Activated CD4-positive, alpha-beta T cell treated with anti-CD3 and anti-CD28 coated beads, Interleukin-2, amount 50 U/mL, for 24 hours (primary cell): ENCODE measurements at places on chromosomes 16 and 17.

DNA sequence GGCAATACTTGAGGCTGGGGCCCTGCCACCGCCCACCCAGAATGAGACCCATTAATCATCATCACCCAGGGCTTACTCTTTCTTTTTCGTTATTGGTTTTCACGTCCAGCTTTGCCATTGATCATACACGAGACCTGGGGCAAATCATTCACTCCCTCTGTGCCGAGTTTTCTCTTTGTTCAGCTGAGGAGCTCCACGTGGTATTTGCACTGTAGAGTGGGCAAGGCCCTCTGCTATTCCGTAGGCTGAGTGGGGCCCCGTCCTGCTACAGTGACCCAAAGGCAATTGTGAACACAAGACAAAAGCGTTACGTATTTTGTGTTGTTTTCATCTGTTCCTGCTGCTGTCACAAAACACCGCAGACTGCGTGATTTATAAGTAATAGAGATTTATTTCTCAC is 23.6 kb upstream of the CBX2 start:
- no peak for DNase-seq

GRCh38 chr16:50314665-50315064 is 48.3 kb downstream of the ADCY7 start:
- no peak for DNase-seq

- no peak for DNase-seq
Observed at GRCh38 chr16:57998486-57998885, 2.0 kb downstream of the ZNF319 start.

GRCh38 chr16:51450909-51451308 is 299.8 kb upstream of the SALL1 start:
- no peak for DNase-seq

GRCh38 chr17:50272711-50273653 is 1.3 kb upstream of the TMEM92 start:
- peak; percentile 7 for DNase-seq

GRCh38 chr17:37283414-37283961 is 92.3 kb upstream of the C17orf78 start:
- no peak for DNase-seq

GRCh38 chr16:31382485-31383161 is 10.5 kb upstream of the ITGAD start:
- peak; percentile 15 for DNase-seq

- DNase-seq = no peak
Observed at GRCh38 chr16:48386559-48387312, 1.5 kb upstream of the SIAH1 start.

DNA sequence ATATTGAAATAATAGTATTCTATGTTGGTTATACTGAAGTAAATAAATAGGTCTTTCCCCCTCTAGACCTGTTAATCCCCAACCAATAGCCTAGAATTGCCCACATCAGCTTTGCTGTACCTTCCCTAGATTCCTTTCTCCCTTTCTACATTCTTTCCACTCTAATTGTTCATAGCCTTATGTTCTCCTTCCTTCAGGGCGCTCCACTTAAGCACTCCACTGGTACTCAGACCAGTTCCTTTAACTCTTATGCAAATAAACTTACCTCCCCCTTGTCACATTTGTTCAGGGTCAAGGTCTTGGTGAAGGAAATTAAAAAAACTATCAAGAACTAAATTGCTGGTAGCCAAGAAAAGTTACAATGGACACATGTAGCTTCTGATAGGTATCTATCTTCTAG is 294.8 kb downstream of the UTP18 start:
- no peak for DNase-seq

DNA sequence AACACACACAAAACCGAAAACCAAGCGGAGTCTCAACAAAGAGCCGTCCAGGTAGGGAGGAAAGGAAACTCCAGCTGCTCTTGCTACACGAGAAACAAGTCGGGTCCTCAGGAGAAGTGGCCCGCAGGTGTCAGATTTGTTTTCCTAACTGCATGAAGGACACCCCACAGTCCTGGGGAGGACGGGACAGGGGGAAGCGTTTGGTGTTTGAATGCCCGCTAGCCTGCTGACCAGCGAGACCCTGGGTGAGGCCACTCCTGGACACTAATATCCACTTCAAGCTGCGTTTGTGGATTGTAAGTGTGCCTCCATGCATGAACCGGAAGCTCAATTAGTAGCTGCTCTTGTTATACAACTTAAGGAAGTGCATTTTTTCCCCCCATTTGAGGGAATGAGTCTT is 299.5 kb downstream of the MAF start:
- DNase-seq = no peak

GRCh38 chr17:69058165-69058564 is 2.6 kb downstream of the ABCA9 start:
- DNase-seq = no peak

DNA sequence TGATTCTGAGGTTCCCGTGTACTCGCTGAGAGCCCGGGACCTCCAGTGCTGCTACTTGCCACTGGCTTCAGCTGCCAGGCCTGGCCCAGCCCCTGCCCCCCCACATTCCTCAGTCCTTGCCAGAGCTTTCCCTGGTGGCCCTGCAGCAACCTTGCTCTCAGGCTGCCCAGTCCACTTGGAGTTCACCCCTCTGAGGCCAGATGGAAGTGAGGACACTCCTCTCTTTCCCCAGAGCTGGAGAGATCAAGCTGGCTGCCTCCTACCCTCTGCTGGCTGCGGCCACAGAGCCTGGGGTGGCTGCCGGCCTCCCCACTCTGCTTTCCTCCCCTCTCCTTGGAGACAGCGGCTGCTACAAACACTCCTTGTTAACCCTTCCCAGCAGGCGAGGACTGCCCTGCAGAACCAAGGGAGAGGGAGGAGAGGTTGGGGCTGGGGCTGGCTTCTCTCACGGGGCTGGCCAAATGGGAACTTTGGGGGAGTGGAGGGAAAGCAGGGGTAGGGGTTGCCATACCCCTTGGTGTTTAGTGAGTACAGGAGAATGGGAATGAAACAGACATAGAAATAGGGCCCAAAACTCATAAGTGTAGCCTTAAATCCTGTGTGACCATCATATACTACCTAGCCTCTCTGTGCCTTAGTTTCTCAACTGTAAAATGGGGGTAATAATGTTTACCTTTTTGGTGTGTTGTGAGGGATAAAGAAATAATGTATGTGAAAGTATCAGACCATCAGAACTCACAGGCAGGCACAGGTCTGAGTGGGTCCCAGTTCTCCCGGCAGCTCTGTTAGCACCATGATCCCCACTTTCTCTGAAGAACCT is at the start of gene GAS2L2:
GAS2L2 (minus strand) TSS at position 295 of the 820 bp plus-strand sequence. CDS start 389 bp downstream, outside the sequence.
- DNase-seq = no peak

- DNase-seq = no peak
Observed at GRCh38 chr16:84421938-84422220, 53.5 kb downstream of the ATP2C2 start.

GRCh38 chr16:89749637-89750036 is 28.3 kb downstream of the ZNF276 start:
- no peak for DNase-seq

DNA sequence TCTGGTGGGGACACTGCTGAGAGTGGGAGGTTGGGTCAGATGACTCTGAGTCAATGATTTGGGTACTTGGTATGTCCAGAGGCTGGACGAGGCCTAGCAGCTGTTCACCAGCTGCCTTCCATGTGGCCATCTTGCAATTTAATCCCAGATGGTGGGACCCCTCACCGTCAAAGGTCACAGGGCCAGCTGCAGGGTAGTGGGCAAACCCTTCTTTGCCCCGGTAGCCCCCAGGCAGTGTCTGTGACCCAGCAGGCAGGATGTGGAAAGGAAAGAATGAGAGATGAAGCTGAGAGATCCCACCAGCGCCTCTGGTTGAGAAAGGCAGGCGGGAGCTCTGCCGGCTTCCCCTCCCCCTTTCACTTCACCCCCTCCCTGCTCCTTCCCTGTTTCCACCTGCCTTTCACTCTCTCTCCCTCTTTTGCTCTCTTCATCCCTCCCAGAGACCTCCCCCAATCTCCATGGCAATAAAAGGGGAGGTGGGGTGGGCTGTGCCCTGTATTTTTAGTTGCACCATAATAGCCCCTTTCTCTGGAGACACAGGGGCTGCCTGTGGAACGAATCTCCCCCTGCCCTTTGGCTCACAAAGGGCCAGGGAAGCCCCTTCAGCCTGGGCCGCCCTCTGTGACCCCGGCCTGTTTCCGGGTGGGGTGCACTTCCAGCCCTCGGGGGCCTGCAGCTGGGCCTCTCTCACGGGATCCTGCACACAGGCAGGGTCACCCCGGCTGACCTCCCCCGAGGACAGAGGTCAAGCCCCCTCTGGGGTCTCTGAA is 20.2 kb downstream of the CDK5RAP3 start:
- no peak for DNase-seq

DNA sequence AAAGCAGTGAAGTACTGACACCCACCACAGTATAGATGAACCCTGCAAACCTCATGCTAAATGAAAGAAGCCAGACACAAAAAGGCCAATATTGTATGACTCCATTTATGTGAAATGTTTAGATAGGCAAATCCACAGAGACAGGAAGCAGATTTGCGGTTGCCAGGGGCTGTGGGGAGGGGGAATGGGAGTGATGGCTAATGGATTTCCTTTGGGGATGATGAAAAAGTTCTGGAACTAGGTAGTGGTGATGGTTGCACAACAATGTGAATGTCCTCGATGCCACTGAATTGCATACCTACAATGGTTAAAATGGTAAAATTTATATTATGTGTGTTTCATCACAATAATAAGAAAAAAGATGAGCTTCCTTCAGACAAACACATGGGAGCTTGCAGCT is 28.4 kb upstream of the WFIKKN2 start:
- no peak for DNase-seq

- no peak for DNase-seq
Observed at GRCh38 chr17:38982858-38983746, 15.9 kb upstream of the FBXO47 start.

DNA sequence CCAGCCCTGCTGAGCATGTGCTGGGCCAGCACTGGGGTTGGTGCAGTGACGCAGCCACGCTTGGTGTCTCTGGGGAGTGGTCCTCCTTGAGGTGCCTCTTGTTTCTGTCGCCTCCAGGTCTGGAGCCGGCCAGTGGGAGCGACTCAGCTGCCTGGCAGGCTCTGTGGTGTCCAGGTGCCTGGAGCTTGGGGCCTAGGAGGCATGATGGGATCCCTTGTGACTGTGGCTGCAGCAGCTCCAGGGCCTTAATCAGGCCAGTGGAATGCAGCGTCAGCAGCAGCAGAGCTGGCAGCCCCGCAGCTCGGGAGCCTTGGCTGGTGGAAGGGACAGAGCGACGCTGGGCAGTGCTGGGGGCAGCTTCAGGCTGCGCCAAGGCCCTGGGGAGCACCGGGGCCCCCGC is 74.7 kb upstream of the CIBAR2 start:
- DNase-seq = no peak

DNA sequence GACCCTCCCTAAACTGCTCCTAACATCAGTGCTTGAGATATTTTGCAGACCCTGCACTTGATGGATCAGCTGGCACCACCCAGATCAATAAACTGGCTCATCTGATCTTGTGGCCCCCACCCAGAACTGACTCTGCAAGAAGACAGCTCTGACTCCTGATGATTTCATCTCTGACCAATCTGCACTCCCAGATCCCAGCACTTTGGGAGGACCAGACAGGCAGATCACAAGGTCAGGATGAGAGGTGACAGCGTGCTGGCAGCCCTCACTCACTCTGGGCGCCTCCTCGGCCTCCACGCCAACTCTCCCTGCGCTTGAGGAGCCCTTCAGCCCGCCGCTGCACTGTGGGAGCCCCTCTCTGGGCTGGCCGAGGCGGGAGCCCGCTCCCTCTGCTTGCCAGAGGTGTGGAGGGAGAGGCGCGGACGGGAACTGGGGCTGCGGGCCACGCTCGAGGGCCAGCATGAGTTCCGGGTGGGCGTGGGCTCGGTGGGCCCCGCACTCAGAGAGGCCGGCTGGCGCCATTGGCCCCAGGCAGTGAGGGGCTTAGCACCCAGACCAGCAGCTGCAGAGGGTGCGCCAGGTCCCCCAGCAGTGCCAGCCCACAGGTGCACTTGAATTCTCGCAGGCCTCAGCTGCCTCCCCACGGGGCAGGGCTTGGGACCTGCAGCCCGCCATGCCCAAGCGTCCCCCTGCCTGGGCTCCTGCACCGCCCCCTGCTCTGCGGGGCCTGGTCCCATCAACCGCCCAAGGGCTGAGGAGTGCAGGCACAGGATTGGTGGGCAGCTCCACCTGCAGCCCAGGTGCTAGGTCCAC is 2.4 kb upstream of the C16orf54 start:
- no peak for DNase-seq

DNA sequence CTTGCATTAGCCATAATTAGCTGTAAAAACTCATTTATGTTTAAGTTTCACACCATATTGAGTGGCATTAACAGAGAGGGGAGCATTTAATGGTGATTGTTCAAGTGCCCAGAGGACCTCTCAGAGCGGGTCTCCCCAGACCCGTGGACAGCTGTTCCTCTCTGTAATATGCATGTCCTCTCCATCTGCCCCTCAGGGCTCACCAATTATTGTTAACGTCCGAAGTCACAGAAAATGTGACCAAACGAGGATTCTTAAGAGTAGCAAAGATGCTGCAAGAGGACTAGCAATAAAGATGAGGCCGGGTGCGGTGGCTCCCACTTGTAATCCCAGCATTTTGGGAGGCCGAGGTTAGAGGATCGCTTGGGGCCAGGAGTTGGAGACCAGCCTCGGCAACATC is 130.2 kb downstream of the CPPED1 start:
- no peak for DNase-seq

GRCh38 chr17:6523809-6524355 is 32.5 kb downstream of the PITPNM3 start:
- no peak for DNase-seq

DNA sequence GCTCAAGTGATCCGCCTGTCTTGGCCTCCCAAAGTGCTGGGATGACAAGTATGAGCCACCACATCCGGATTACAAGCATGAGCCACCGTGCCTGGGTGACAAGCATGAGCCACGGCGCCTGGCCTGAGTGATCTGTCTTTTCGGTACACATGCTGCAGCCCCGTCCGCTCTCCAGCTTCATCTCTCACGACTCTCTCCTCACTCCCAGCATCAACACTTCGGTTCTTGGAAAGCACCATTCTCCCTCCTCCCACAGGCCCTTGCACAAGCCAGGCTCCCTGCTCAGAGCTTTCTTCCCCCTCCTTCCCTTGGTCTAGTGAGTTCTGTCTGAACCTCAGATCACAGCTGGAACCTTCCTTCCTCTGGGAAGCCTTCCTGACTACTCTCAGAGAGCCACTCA is 6.5 kb upstream of the NCBP3 start:
- no peak for DNase-seq

DNA sequence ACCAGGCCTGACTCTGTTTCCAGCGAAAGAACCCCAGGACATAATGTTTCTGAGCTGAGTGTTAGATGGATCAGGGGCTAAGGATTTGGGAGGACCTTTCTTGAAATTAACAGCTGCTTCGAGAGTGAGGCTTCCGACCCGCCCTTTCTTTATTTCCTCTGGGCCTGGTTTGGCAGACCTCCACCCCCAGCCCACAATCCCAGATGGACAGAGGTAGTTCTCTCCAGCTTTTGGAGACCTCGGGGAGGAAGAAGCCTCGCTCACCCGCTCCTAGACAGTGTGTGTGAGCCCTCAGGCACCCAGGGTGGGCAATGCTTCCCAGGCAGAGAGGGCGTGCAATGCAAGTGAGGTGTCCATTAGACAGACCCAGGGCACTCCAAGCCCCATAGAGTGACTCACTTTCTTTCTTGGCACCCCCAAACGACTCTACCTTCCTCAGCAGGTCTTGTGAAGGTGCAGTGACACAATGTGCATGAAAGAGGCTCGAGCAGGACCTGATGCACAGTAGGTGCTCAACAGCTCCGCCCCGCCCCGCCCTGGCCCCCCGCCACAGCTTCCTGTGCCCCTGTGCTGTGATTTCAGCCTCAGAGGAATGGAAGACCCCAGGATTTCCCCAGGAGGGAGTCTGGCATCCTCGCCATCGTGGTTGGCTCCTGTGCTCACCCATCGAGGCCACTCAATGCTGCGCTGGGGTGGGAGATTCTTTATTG is 50.7 kb upstream of the TOB1 start:
- no peak for DNase-seq
